ENCODE measurements at places on chromosomes 3 and 15. TPM values are rescaled to one million over a fixed set of nuclear protein-coding genes. Genes with fewer than 3 reads are reported as not detected.
A peak's percentile ranks its signal among the peaks of the same experiment; 100 is the strongest.

The SRGAP3 gene
- 5.1 TPM for total RNA-seq

DNA sequence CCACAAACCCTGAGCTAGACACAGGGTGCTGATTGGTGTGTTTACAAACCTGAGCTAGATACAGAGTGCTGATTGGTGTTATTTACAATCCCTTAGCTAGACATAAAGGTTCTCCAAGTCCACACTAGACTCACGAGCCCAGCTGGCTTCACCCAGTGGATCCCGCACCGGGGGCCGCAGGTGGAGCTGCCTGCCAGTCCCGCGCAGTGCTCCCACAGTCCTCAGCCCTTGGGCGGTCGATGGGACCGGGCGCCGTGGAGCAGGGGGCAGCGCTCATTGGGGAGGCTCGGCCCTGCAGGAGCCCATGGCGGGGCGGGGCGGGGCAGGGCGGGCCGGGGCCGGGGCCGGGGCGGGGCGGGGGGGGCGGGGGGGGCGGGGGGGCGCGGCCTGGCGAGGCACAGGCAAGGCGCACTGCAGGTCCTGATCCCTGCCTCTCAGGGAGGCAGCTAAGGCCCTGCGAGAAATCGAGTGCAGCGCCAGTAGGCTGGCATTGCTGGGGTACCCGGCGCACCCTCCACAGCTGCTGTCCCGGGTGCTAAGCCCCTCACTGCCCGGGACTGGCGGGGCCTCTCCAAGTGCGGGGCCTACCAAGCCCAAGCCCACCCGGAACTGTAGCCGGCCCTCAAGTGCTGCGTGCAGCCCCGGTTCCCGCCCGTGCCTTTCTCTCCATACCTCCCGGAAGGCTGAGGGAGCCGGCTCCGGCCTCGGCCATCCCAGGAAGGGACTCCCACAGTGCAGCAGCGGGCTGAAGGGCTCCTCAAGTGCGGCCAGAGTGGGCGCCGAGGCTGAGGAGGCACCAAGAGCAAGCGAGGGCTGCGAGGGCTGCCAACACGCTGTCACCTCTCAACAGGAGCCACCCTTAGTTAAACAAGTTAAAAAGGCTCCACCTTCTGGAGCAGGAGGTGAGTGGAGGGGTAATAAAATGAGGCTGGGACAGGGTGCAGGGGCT, 9.8 kb upstream of the TMEM40 start:
- peak; percentile 61 for DNase-seq

GRCh38 chr3:158792709-158793108, 9.1 kb upstream of the MFSD1 start:
- no peak for DNase-seq

- no peak for DNase-seq
These were observed 371.5 kb upstream of the GOLIM4 start for GRCh38 chr3:168467115-168467714.

- peak; percentile 45 for DNase-seq
These were observed 66.1 kb upstream of the PRICKLE2 start for GRCh38 chr3:64291345-64291744.

- DNase-seq = no peak
These were observed 75.7 kb upstream of the GADL1 start for GRCh38 chr3:30970183-30970582.

DNA sequence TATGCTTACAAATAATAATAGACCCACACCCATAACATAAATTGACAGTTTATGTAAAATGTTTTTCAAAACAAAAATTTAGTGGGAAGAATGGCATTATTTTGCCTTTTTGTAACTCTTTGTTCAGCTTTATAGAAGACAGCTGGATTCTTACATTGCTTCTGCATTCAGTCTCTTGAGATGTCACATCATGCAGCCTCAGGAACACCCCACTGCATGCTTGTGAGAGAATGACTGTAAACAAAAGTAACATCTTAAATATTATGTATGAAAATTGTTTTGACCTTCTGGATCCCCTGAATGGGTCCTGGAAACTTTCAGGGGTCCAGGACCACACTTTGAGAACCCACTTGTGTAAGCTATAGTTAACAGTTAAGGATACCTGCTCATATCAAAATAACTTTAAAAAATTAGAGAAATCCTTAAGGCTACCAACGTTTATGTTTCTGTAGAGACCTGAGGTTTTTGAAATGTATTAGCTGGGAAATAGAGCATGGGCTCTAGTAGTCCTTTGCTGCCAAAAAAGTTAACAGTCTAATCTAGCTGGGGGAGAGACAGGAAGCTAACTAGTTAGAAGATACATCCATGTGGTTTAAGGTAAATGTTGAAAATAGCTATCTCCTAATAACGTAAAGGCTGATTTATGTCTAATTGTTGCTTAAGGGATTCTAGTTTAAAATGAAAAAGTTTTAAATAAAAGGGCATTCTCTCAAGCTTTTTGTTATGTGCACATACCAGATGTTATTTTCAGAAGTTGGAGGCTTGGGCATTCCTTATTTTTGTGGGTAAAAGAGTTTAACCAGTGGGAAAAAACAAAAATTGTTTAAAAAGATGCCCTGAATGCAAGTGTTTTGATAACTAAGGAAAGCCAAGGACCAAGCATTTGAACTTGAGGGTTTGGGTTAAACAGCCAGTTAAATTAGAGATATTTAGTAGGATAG, 3.8 kb downstream of the USP3 start:
- DNase-seq = no peak

DNA sequence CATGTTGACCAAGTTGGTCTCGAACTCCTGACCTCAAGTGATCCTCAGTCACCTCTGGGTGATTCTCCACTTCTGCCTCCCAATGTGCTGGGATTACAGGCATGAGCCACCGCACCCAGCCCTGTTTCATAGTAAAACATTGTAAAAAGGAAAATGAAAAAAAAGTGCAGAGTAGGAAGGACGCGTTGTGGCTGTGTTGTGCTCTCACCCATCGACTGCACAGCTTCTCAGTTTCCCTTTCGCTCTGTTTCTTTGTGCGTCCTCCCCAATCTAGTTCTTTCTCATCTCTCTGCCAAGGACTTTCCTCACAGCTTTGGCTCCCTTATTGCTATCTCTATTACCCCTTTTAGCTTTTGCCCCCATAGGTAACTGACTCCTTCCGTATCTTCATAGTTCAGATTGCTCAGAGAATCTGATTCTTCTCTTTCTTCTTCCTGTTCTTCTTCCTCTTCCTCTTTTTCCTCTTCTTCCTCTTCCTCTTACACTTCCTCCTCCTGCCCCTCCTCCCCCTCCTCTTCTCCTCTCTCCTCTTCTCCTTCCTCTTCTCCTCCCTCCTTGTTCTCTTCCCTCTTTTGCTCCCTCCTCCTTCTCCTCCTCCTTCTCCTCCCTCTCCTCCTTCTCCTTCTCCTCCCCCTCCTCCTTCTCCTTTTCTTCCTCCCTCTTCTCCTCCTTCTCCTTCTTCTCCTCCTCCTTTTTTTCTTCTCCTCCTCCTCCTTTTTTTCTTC, 81.1 kb upstream of the VGLL4 start:
- DNase-seq = no peak

The IQCF5 gene
- not detected for total RNA-seq

The CX3CR1 gene
- 1.5 TPM for total RNA-seq

DNA sequence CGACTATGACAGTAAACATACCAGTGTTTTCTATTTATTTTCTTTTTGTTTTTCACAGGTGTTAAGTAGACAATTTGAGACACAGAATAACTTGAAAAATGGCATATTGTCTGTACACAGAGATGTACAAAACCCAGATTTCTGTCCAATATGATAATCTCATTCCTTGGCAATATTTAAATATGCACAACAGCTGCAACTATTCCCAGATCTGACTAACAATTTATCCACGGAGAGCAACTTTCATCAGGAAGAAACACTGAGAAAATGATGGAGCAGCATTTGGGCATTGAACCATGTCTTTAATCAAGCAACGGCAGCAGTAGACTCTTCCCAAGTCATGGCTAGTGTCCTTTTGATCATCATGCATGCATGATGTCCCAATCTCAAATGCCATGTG, 452.6 kb downstream of the ZPLD1 start:
- no peak for DNase-seq

GRCh38 chr3:149527531-149528339, 53.2 kb downstream of the TM4SF4 start:
- no peak for DNase-seq

GRCh38 chr3:3189102-3189727, 9.7 kb upstream of the CRBN start:
- DNase-seq = no peak

GRCh38 chr3:120353463-120353862, 4.3 kb upstream of the LRRC58 start:
- DNase-seq = no peak

- no peak for DNase-seq
These were observed 215.9 kb downstream of the BBX start for GRCh38 chr3:107738486-107739183.

DNA sequence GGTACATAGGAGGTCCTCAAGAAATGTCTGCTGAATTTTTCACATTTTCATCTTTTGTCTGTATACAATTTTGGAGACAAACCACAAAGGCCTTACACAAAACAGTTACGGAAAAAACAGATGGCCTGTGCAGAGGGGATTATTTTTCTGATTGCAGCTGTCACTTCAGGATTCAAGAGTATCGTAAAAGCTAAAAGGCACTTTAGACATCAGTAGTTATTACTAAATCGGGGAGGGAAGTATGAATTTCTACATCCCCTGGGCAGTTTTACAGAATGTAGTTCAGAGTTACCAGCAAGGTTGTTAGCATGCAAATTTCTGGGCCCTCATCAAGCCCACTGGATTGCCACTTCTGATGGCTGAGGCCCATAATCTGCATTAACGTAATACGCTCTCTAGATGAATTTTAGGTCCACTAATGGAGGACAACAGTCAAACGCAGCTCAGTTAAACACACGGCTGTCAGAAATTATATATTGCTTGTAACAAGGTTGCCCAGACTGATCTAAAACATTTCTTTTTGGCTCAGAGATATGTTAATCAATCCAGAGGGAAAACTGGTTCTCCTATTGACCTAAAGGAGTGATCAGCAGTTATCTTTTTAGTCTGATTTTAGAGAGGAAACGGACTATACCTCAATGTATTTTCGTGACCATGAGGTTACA, 1.1 kb downstream of the RIOX2 start:
- no peak for DNase-seq

- no peak for DNase-seq
These were observed 44.5 kb upstream of the KIF23 start for GRCh38 chr15:69369631-69370030.

The CADPS gene
- total RNA-seq = 11.3 TPM

The FETUB gene
- not detected for total RNA-seq

The GP5 gene
- total RNA-seq = not detected

GRCh38 chr3:175911937-175912336, 1052.8 kb downstream of the NAALADL2 start:
- no peak for DNase-seq

Data from Right ventricle myocardium superior (tissue), 1 donor.